ENCODE measurements at places on chromosomes 2 and 18.

GRCh38 chr2:107027205-107027604, 141.2 kb upstream of the ST6GAL2 start:
- no peak for DNase-seq

- no peak for DNase-seq
Observed at GRCh38 chr18:75162978-75163377, 46.0 kb downstream of the PTGR3 start.

GRCh38 chr18:48441405-48441881, 32.3 kb upstream of the ZBTB7C start:
- no peak for DNase-seq

DNA sequence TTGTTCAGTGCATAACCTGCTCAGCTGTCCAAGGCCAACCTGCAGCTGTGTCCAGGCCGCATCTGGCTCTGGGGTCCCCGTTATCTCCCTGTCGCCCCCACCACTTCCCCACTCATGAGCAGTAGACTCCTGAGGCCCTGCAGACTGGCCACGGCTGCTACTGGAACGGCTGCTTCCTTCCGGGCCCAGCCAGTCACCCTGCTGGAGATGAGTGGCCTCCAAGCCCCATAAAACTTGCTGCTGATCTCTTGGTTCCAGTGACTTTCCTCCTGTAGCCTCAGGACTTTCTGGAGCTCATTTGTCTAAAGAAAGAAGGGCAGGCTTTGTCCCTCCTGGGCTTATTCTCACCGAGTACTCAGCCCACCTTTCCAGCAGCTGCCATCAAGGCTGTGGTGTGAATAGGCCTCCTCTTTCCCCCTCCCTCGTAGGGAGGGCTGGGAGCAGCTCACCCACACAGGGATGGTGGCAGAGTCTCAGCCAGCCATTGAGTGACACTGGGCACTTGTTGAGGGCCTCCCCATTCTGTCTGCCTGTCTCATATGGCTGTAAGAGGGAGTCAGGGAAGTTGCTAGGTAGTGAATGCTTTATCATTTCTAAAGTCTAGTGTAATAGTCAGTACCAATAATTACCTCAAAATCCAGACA, 257.3 kb downstream of the MYCN start:
- DNase-seq, result no peak

GRCh38 chr2:207126724-207127308, 38.9 kb downstream of the KLF7 start:
- no peak for DNase-seq

DNA sequence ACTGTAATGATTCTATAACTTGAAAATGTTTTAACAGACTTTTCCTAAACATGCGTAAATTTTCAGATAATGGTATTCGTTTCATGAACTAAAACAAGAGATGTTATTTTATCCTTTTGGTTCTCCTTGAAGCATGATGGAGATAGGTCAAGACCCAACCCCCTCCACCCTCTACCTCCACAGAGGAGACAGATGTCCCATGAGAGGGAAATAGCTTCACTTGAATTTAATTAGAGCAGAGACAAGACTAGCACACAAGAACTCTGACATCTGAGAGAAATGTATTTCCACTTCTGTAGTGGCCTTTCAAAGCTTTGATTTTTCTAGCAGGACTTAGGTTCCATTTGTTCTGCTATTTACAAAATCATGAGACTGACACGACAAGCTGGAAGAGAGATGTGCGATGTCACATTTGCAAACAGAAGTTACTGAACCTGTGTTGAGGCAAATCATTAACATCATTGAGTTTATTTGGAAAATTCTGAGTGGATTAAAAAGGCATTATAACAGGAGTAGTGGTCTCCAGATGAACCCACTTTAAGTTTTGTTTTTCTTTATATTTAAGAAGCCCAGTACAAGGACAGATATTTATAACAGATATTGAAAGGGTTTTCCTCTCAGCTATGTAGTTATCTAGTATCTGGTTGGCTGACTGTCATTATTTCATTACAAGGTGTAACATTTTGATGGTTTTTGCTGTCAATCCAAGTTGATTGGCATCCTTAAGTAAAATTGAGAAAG, 276.2 kb downstream of the ASXL3 start:
- DNase-seq, result no peak

- no peak for DNase-seq
Observed at GRCh38 chr2:218644721-218645120, 14.7 kb downstream of the ZNF142 start.

- no peak for DNase-seq
Observed at GRCh38 chr2:150282357-150282756, 205.1 kb downstream of the RND3 start.

DNA sequence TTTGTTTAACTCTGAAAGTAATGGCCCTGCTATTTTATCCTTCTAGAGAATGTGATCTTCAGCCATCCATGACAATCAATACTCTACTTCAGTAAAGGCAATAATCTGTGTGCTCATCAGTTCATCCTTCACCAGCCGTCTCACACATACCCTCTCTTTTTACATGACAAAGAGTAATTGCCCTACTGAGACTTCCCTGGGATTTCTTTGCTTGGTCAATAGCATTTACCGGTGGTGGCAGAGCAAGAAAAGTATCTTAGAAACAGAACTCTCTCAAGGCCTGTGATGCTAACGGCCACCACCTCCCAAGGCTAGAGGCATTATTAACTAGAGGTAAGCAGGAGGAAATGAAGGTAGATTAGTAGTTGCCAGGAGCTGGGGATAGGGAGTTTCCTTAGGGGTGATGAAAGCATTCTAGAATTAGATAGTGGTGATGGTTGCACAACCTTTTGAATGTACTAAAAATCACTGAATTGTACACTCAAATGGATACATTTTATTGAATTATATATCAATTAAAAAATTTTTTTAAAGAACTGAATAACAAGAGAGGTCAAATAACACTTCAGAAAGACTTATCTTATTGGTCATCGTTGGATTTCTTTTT, 57.9 kb upstream of the EPC2 start:
- no peak for DNase-seq
